Germinal center (tissue), 1 donor: ENCODE measurements at places on chromosomes 11 and 22.
A peak's percentile ranks its signal among the peaks of the same experiment; 100 is the strongest.

DNA sequence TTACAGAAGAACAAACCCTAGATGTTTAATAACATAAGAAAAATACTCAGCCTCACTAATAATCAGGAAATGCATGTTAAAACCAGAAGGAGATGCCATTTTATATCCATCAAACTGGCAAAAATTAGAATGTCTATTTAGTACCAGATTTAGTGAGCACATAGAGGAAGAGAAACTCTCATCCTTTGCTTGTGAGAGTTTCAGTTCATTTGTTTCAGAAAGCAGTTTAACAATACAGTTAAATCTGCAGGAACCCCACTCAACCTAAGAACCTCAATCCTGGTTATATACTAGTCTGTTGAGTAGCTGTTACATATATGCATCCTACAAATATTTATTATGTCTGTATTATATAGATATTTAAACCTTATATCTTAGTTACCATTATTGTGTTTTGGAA is 172.6 kb downstream of the WNT11 start:
- no peak for DNase-seq

- peak; percentile 60 for DNase-seq
Measured at GRCh38 chr11:107567739-107568335, 2.3 kb upstream of the ALKBH8 start.

- DNase-seq: no peak
Measured at GRCh38 chr11:64372802-64373597, 14.0 kb downstream of the RPS6KA4 start.

- DNase-seq: no peak
Measured at GRCh38 chr11:7575841-7576725, 62.3 kb downstream of the PPFIBP2 start.

GRCh38 chr11:21727102-21727501 is 465.8 kb upstream of the ANO5 start:
- DNase-seq: no peak

DNA sequence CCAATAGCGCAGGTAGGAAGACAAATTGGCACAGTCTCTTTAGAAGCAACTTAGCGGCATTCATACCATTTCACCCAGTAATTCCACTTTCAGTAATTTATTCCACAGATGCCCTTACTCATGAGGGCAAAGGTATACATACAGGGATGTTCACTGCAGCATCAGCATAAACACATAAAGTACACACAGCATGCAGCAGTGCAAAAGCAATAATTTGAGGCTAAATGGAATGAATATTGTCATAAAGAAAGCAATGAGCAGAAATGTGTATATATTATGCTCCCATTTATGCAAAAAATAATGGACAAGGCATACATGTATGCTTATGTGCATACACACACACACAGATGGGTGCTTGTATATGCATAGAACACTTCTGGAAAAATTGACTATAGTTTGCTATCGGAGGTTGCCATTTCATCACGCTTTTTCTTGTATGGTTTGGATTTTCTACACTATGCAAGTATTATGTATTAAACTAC is 50.2 kb downstream of the TECTA start:
- no peak for DNase-seq

GRCh38 chr11:61747192-61747966 is 5.1 kb upstream of the MYRF start:
- DNase-seq: peak; percentile 67

DNA sequence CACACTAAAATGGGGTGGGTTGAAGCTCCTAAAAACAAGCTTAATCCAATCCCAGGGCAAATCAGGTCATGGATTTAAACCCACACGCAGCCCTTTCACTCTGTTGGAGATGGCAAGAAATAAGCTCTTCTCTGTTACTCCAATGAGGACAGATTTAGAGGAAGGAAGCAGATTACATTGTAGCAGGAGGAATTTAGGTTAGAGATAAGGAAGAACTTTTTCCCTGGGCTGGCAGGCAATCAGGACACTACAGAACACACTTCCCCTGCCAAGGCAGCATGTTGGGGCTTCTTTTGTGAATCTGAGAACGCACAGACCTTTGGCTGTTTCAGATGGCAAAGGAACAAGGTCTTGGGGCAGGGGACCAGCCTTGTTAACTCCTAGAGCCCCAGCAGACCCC is 46.2 kb downstream of the C11orf58 start:
- DNase-seq: no peak

GRCh38 chr11:127238321-127238720 is 237.8 kb upstream of the KIRREL3 start:
- DNase-seq: no peak

GRCh38 chr11:85299258-85299942 is 327.7 kb downstream of the DLG2 start:
- DNase-seq: no peak

DNA sequence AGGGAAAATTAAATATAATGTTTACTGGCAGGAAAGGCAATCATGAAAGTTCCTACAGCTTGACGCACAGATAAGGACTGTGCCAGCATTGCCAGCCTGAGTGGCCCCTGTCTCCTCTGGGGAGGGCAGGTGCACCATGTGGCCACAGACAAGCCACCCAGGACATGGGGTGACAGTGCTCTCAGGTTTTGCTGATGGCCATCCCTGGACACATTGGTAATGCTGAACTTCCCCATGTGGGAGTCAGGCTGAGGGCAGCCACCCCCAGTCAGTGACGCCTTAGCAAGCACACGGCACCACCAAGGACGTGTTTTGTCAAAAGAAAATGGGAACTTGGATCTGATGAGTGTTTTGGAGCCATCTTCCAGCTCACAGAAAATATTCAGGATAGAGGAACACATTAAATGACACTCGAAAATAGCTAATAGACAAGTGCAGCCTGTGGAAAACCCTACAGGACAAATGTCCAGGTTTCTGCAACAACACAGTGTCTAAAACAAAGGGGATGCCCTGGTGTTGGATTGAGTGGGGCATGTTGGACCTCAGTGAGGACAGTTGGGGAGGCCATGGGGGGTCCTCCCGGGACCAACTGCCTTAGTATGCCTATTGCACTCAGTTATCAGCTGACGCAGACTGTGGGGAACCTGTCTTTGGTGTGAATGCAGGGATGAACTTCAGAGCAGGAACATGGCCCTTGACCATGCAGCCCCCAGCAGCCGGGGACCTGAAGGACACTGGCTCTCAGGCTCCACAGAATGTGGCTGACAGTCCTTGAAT is 1450.5 kb downstream of the BRD1 start:
- no peak for DNase-seq

- DNase-seq: no peak
Measured at GRCh38 chr11:117814766-117815261, 9.7 kb downstream of the FXYD2 start.

- no peak for DNase-seq
Measured at GRCh38 chr11:60838132-60838531, 3.8 kb upstream of the CCDC86 start.

- DNase-seq: no peak
Measured at GRCh38 chr11:90840071-90840470, 617.2 kb upstream of the CHORDC1 start.

GRCh38 chr22:27980424-27981148 is 61.5 kb upstream of the PITPNB start:
- no peak for DNase-seq

DNA sequence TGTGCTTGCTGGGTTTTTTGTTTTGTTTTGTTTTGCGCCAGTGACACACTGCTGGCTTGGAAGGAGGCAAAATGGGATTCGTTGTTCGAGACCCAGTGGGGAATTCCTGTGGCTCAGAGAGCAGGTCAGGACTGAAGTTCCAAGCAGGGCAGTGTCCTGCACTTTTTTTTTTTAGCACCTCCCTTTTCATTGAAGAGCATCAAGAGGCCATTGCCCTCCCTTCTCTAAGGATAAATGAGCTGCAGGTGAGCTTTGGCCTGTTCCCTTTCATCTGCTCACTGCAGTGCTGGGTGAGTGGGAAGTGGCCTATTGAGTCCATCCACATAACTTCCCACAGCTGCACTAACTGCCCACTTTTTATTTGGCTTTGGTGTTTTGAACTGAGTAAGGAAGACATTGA is 87.8 kb downstream of the ARHGAP42 start:
- no peak for DNase-seq
